ENCODE measurements at places on chromosomes 2 and 18. TPM values are rescaled to one million over a fixed set of nuclear protein-coding genes. Genes with fewer than 3 reads are reported as not detected.

UGT1A8 gene
- total RNA-seq = 0.37 TPM

RAX gene
- total RNA-seq = not detected

AP1S3 gene
- total RNA-seq = 75.5 TPM

C2orf74 gene
- total RNA-seq = 7.3 TPM

CDK5R2 gene
- not detected for total RNA-seq

MC4R gene
- total RNA-seq = not detected

ZNF804A gene
- total RNA-seq = 0.05 TPM

HOXD13 gene
- total RNA-seq = not detected

TCF23 gene
- total RNA-seq = not detected

SERPINB10 gene
- total RNA-seq = 0.28 TPM

SULT1C4 gene
- total RNA-seq = not detected

HRH4 gene
- total RNA-seq = 0.07 TPM

TLX2 gene
- total RNA-seq = not detected

GYPC gene
- 2.8 TPM for total RNA-seq

ADRA2B gene
- not detected for total RNA-seq

FBXO36 gene
- total RNA-seq = 4.0 TPM

AQP12A gene
- not detected for total RNA-seq

NTSR2 gene
- total RNA-seq = not detected

TRIM43 gene
- total RNA-seq = not detected

HJURP gene
- total RNA-seq = 26.2 TPM

ALPI gene
- total RNA-seq = not detected

Data from airway epithelial cell (primary cell).